ENCODE measurements at places on chromosomes 11 and 22. TPM values are rescaled to one million over a fixed set of nuclear protein-coding genes. Genes with fewer than 3 reads are reported as not detected.

Gene TMPRSS5
- 0.16 TPM for total RNA-seq

Gene TCN2
- 14.3 TPM for total RNA-seq

Gene WNT11
- not detected for total RNA-seq

Gene UCP3
- 0.09 TPM for total RNA-seq

Gene C1QTNF5
- total RNA-seq, result 6.9 TPM

Gene OR51I1
- 0.60 TPM for total RNA-seq

Gene NCR3LG1
- 2.2 TPM for total RNA-seq

Gene OSM
- not detected for total RNA-seq

Gene DEPDC7
- total RNA-seq, result 5.7 TPM

Gene C11orf71
- 5.2 TPM for total RNA-seq

Gene CD6
- not detected for total RNA-seq

Gene OR52B4
- total RNA-seq, result not detected

Gene PAMR1
- total RNA-seq, result 491 TPM

Gene OR56A1
- under 0.01 TPM for total RNA-seq

Gene ACR
- total RNA-seq, result not detected

Gene MCHR1
- total RNA-seq, result 0.63 TPM

Gene SERPIND1
- total RNA-seq, result not detected

Gene MED15
- total RNA-seq, result 23.0 TPM

Gene OR51B2
- not detected for total RNA-seq

Gene F2
- total RNA-seq, result 0.16 TPM

Gene KCNJ5
- 0.17 TPM for total RNA-seq

Gene OR4D5
- total RNA-seq, result not detected

Gene LIF
- total RNA-seq, result 12.8 TPM

Gene KCNQ1OT1
- 3.9 TPM for total RNA-seq

Gene USH1C
- not detected for total RNA-seq

Gene JAML
- not detected for total RNA-seq

Gene OR6T1
- not detected for total RNA-seq

Gene LRRC56
- 0.95 TPM for total RNA-seq

Gene OR51B5
- 0.26 TPM for total RNA-seq

Gene SCN3B
- under 0.01 TPM for total RNA-seq
